ENCODE measurements at places on chromosomes 16 and 17.

- no peak for DNase-seq
These were observed 466.3 kb downstream of the SOX9 start for GRCh38 chr17:72587156-72587555.

DNA sequence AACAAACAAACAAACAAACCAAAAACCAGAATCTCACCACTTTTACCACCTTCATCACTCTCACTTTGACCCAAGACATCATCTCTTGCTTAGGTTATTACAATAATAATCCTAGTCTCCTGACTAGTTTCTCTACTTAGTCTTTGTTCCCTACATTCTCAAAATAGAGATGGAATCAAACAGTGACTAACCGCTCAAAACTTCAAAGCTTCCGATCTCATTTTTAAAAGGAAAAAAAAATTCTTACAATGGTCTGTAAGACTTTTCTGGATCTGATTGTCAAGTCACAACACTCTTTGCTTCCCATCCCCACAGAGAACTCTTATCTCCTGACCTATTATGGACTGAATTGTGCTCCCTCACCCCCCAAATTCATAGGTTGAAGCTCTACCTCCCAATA, 60.9 kb downstream of the SPAG9 start:
- DNase-seq, result no peak

- DNase-seq, result no peak
These were observed 59.8 kb downstream of the CYTH1 start for GRCh38 chr17:78722246-78722761.

DNA sequence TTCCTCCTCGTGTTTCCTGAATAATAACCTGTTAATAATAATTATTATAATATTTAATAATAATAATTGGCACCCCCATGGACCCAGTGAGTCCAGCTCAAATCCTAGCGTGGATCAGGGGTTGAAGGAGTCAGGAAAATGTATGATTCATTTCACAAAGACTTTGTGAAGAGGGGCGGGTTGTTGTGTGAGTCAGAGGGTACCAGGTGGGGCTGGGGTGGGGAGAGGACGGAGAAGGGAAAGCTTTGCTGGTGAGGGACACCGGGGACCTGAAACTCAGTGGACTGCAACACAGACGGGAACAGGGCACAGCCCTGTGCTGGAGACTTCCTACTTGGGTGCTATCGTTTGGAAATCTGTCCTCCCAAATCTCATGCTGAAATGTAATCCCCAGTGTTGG, 3.1 kb upstream of the ADORA2B start:
- DNase-seq, result peak; percentile 42

GRCh38 chr16:83390759-83391158, 417.0 kb upstream of the HSBP1 start:
- no peak for DNase-seq

- DNase-seq, result no peak
These were observed 36.8 kb downstream of the WDR45B start for GRCh38 chr17:82611140-82612058.

DNA sequence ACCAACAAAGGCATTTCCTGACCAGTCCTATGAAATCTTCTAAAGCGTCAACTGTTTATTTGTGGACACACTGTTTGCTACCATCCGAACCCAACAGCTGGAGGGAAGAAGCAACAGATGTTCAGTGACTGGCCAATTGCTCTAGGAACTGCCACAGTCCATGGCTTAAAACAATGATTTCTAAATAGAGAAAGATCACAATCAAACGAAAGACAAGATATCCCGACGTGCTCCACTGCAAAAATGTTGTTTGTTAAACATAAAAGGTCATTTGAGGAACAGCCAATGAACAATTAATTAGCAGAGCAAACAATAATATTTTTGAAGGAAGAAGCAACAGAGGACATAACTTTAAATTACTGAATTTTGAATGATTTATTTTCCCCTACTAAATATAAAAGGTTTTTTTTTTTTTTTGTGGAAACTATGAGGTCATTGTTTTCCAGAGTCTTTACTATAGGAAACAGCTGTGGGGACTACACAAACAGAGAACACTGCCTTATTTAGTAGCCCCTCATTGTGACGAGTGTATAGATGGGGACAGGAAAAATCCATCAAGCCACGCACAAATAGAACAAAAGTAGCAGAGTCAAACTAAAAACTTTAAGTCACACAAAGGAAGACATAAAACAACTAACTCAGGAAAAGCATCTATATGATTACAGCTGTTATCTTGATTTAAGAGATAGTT, 17.2 kb downstream of the USP31 start:
- DNase-seq, result no peak

DNA sequence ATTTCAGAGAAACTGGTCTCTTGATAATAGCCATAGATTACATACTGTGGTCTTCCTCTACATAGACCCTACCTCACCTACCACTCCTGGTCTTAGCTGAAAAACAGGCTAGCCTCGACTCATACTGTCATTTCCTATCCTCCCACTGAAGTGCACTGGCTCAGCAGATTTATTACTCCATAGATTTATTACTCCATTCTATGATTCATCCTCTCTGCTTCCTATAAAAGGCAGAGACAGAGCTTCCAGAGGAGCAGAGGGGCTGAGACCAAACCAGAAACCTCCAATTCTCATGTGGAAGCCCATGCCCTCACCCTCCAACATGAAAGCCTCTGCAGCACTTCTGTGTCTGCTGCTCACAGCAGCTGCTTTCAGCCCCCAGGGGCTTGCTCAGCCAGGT, at the start of gene CCL7:
Gene CCL7 (plus strand): TSS at position 253 of the 400 bp plus-strand sequence. CDS start 70 bp downstream, at position 323.
- DNase-seq, result peak; percentile 9

GRCh38 chr17:68822719-68823289, 132.4 kb downstream of the ABCA8 start:
- no peak for DNase-seq

DNA sequence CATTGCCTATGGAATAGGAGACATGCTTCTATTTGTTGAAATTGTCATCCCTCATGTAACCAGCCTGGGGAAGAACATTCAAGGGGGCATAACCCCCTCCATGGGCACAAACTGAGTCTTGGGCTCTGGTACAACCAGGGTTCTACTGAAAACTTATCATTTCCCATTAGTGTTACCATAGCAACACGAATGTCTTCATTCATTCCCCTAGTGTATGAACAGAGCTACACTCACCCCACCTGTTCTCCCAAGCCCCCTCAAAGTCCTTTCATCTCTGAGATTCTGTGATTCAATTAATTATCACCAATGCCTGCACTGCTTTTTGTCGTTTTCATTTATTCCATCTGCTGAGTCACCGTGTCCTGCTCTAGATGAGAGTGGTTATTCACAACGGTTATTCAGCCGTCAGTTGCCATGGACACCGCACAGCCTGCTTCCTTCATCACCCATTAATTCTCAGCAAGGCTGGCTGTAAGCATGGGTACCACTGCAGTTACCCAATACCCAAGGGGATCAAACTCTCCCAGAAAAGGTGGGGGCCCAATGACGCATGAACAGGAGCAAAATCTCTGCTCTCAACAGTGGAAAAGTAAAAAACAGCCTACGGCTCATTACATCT, 1.6 kb upstream of the GAST start:
- no peak for DNase-seq

DNA sequence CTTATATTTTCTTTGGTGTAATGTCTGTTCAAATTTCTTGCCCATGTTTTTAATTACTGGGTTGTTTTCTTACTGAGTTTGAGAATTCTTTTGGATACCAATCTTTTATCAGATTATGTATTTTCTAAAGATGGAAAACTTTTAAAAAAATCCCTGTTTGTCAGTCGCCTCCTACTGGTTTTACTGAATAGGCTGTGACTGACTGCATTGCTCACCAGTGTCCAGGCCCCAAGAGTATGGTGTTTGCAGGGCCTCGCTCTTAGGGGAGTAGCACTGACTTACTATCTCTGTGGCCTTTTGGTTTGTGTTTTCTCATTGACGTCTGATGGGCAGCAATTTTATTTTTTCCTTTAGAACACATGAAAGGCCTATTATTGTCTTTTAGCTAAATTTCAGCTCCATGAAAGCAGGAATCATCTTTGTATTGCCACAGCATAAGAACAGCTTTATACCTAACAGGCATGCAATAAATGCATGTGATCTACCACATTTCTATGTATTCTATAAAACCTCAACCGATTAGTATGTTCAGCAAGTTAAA, 188.4 kb downstream of the AATF start:
- no peak for DNase-seq

DNA sequence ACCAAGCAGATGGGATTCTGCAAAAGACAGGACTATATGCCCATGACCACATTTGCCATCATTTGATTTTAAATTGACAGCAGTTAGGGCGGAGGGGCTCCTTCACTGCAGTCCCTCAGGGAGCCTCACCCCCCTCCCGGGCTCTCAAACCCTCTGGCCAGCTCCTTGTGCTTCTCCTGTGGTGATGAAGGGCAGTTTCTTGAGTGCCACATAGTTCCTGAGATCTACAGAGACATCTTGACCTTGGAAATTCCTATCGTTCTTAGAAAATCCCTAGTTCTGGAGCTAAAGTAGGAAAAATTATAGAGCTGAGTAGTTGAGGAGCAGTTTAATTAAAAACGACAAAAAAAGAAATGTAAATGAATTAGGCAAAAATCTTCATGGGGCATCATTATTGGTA, 231.5 kb downstream of the CCDC182 start:
- DNase-seq, result no peak

- DNase-seq, result no peak
These were observed 4.5 kb downstream of the TMEM235 start for GRCh38 chr17:78235885-78236284.

DNA sequence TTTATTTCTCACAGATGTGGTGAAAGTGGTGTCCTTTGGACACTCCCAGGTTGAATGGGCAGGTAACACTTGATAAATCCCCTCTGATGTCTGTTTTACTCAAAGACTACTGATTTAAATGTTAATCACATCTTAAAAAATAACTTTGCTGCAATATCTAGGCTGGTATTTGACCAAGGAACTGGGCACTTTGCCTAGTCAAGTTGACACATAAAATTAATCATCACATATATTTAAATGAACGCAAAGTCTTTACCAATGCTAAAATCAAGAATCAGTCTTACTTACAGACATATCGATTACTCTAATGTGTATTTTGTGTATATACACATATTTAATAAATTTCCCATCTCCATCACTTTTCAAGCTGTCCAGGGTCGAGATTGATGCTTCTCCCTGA, 7.0 kb downstream of the MT2A start:
- DNase-seq, result no peak

GRCh38 chr17:81891303-81891552, 158 bp downstream of the ALYREF start:
- DNase-seq, result no peak

DNA sequence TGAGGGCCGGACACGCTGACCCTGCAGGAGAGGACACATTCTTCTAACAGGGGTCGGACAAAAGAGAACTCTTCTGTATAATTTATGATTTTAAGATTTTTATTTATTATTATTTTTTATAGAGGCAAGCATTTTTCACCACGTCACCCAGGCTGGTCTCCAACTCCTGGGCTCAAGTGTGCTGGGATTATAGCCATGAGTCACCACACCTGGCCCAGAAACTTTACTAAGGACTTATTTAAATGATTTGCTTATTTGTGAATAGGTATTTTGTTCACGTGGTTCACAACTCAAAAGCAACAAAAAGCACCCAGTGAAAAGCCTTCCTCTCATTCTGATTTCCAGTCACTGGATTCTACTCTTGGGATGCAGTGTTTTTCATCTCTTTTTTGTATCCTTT, 2.3 kb upstream of the SERPINF1 start:
- DNase-seq, result no peak

DNA sequence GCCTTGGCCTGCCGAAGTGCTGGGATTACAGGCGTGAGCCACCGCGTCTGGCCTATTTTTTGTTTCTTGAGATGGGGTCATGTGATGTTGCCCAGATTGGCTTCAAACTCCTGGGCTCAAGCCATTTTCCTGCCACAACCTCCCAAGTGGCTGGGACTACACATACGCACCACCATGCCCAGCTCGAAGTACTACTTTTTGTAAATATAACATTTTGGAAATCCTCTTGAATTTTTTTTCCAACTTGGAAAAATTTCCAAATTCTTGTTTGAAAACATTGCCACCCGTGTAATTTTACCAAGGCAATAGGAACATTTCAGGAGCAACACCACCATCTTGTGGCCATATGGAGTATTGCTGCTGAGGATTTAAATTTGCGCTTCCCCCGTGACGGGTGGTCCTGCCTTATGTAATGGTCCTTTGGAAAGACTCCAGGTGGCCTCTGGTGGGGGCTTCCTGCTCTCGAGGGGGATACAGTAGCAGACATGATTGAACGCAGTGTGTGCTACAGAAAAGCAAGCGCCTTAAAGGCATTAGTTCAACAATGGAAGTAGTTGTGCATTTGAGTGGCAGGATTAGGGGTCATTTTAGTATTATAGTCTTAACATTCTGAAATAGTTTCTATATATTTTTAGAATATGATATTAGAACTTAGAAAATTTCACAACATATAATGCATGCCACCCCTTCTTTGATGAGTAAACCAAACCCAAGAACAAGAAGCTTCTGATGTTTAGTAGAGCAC, 8.0 kb downstream of the FLYWCH1 start:
- peak; percentile 54 for DNase-seq

DNA sequence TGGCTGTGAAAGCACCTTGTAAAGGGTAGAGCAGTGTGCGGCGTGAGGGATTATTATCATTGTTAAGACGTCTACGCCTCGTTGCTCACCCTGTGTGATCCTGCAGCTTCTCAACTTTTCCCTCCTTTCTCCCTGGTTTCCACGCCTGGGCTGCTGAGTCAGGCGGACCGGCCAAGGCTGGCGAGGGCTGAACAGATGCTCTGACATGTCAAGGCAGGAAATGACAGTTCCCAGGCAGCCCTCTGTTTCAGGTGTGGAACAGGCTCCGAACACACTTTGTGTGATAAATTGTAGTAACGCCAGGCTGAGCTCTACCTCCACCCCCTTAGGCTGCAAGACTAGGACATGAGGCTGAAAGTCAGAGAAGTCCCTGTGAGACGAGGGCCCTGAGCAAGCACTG, 46.0 kb upstream of the TBX2 start:
- DNase-seq, result no peak

DNA sequence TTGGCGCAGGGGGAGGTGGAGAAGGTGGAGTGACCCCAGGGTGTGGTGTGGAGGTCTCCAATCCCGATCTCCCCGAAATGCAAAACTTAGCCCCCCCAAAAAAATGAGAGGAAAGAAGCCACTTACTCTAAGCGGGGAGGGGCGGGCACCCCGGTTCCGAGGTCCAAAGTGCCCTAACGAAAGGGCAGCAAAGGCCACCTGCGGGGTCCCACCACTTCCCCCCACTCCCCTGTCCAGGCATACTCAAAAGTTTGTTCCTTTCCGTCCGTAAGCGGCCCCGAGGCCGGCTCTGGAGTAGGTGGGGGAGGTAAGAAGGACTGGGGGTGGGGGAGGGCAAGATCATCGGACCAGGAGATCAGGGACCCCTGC, 1.1 kb downstream of the TOX3 start:
- DNase-seq, result no peak
